Smooth muscle cell of the brain vasculature (primary cell): ENCODE measurements at places on chromosomes 11 and 22.

- DNase-seq = peak; percentile 60
Observed at GRCh38 chr11:25981998-25982397, 349.9 kb upstream of the ANO3 start.

GRCh38 chr11:110859998-110860397 is 147.8 kb upstream of the ARHGAP20 start:
- DNase-seq = no peak

DNA sequence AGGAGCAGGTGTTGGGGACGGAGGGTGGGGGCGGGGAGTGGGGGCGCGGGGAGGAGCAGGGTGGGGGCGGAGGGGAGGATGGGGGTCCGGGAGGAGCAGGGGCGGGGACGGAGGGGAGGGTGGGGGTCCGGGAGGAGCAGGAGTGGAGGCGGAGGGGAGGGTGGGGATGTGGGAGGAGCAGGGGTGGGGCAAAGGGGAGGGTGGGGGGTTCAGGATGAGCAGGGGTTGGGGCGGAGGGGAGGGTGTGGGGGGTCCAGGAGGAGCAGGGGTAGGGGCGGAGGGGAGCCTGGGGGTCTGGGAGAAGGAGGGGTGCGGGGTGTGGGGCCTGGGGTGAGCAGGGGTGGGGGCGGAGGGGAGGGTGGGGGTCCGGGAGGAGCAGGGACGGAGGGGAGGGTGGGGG is 17.1 kb downstream of the CRELD2 start:
- no peak for DNase-seq

GRCh38 chr22:28466399-28466798 is 213.2 kb downstream of the TTC28 start:
- DNase-seq = no peak

DNA sequence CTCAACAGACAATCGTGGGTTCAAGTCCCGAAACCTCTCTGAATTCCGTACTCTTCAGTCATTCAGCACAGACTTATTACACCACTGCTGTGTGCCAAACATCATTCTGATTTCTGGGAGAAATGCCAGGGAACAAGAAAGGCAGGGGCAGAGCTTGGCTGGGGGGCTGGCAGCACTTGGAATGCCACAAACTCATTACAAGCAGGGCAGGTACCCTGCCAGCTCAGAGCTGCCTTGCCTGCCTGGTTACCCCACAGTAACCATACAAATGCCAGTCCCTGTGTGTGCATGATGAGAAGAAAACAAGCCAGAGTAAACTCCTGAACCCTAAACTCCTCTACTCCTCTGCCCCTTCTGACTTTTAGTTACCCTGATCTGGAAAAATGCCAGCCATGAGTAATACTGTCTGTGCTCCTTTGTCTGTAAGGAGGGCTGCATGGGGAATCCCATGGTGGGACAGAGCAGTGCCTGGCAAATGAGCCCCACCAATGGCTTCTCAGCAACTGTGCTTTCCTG is 6.9 kb upstream of the RAD9A start:
- no peak for DNase-seq

GRCh38 chr22:22915670-22916035 is 28.0 kb downstream of the IGLL5 start:
- no peak for DNase-seq

DNA sequence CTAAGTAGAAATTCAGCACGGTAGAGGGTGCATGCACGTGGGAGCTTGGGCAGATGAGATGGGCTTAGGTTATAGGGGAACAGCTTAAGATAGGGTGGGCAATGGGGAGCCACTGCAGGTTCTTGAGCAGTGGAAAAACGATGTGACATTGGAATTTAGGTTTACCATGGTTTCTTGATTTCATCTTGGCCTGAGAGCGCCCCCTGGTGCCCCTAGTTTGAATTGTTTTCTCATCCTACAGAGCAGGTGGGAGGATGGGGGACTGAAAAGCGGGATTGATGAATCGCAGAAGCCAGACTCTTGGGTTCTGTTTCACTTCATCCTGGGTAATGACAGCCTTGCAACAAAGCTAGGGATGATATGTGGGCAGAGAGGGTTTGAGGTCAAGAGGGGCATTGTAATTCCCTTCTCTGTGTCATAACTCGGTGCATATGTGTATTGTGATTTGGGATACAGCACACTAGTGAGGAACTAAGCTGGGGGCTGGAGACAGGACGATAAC is 6.7 kb upstream of the MCAM start:
- DNase-seq = no peak

GRCh38 chr22:34111210-34111824 is 191.0 kb upstream of the LARGE1 start:
- no peak for DNase-seq

- no peak for DNase-seq
Observed at GRCh38 chr11:13939961-13940906, 22.3 kb upstream of the SPON1 start.

- DNase-seq = no peak
Observed at GRCh38 chr22:46162285-46162684, 12.0 kb downstream of the PPARA start.

- DNase-seq = no peak
Observed at GRCh38 chr11:73506038-73506437, 91.9 kb downstream of the FAM168A start.

DNA sequence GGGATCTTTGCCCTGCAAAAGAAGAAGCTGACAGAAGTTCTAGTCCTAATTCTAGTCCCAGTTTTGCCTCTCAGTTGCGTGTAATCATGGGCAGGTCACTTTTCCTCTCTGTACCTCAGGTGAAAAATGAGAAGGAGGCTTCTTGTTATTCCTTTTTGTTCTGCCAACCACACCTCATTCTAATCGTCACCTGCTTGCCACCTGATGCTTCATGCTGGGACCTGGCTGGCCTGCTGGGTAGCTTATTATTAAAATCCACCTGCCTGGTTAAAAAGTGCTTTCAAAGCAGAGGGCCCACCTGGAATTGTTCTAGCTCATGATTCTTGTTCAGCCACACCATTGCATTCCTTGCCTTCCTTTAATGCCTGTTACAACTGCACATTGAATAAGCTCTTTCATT is 8.4 kb upstream of the ALG8 start:
- DNase-seq = no peak

- no peak for DNase-seq
Observed at GRCh38 chr11:6297831-6298230, 22.5 kb downstream of the CAVIN3 start.
